ENCODE measurements at places on chromosomes 6 and 20. TPM values are rescaled to one million over a fixed set of nuclear protein-coding genes. Genes with fewer than 3 reads are reported as not detected.

GID8 gene
- total RNA-seq: 34.6 TPM

TRIM10 gene
- total RNA-seq: not detected

GRCh38 chr6:57097596-57097995 lies 7.6 kb downstream of the ZNF451 start:
- ATAC-seq: no peak

DNA sequence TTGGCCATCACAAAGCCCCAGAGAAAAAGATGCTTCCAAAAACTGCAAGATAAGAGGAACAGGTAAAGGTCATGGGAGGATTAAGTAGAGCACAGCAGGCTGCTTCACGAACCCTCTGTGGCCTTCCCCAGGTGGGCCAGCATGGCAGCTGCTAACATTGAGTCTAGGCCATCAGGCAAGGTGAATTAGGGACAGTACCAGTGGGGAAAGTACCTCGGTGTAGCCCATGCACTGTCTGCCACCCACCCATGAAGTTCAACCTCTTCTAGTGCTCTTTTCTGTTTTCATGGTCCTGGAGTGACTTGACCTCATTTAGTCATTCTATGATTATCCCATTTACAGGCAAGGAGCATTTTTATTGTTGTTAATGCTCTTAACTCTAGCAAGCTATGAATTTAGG lies 108.6 kb upstream of the DUSP22 start:
- ATAC-seq: peak; percentile 60

DNA sequence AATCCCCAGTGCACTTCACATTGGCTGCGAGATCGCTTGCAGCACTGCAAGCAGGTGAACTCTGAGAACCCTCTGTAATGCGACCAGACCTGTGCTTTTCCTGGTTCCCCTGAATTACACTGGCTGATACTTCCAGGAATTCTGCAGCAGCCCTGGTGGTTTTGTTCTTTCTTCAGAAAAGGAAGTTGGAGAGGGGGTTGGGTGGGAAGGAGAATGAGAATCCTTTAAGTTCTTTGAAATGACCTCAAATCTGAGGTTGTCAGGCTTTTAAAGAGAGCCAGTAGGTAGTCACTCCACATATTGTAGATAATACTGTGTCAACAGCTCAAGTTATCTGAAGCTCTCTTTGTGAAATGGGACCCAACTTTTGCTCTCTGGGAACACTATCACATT lies 62.4 kb downstream of the GCNT2 start:
- ATAC-seq: no peak
